ENCODE measurements at places on chromosomes 2 and 18.

- no peak for DNase-seq
These were observed 78.0 kb downstream of the LOXHD1 start for GRCh38 chr18:46578987-46579386.

GRCh38 chr18:9571546-9571945 lies 42.8 kb downstream of the PPP4R1 start:
- DNase-seq: no peak

- no peak for DNase-seq
These were observed 106.8 kb downstream of the ASAP2 start for GRCh38 chr2:9313443-9313842.

DNA sequence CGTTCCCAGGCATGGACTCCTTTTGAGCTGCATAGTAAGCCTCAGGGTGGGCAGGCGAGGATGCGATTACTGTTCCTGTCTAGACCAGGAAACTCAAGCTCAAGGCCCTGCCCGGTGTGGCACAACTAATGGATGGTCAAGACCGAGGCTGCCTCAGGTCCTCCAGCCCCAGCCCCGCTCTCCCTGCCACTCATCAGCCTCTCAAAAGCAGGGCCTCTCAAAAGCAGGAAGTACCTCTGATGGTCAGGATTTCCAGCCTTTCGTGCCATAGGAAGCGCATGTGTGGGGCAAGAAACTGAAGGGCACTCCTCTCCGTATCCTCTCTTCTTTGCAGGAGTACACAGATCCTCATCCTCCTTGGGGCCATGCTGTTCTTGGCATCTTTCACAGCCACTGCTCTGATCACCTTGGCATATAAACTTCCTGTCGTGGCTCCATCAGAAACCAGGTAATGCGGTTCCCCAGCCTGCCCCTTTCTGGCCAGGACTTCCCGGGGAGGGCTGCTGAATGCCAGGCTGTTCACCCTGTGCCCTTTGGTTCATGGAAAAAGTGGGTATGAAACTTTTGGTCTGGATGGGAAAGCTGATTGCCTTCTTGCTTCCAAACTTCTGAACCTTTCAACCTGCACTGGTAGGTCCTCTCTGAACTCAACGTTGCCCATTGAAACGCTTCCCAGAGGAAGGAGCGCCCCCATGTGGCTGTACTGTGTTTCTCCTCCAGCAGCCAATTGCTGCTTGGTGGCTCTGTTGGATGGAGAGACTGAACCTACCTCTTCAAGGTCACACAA lies 82.8 kb upstream of the SEC11C start:
- peak; percentile 36 for DNase-seq

- DNase-seq: peak; percentile 81
These were observed 120.4 kb downstream of the RNF144A start for GRCh38 chr2:7037340-7038333.

DNA sequence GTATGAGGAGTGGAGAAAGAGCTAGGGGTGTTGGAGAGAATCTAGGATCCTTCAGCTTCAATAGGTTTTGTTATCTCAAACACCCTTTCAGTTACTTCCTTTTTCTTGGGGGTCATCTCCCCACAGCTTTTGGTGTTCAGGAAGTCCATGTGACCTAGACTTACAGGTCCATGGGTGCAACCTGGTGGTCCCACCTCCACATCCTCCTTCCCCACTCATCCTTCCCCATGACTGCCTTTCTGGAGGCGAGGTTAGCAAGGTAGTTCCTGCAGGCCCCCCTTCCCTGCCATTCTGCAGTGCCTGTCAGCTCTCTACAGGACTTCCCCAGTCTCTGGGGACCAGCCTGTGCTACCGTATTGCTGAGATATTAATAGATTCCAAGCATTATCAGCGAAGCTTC lies 107.6 kb downstream of the TMEM17 start:
- no peak for DNase-seq

DNA sequence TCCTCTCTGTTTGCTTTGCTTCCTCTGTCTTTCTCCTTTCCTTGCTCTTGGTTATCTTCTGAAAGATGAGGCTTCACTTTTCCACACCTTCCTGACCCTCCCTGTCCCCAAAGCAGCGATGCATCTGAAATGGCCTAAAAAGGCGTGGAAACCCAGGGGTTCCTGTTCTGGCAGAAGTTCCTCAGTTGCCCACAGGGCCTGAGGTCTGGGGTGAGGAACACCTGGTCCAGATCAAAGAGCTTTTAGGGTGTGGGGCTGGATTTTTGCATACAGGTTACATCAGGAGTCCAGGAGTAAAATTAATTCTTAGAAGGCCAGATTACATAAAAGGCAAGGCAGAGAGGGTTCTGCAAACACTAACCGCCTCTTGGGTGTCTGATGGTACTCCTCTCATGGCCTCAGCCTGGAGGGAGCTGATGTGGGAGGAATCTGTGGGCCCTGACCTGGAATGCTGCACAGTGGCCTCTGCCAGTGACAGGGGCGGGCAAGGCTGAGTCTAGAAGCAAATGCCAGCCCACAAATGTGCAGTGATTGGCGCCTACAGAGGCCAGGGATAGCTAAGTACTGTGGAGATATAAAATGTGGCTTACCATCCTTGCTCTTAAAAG lies 41.8 kb downstream of the INPP4A start:
- DNase-seq: peak; percentile 21

- DNase-seq: no peak
These were observed 101.5 kb upstream of the NEDD4L start for GRCh38 chr18:57942493-57942892.

- DNase-seq: no peak
These were observed 56.9 kb upstream of the HAAO start for GRCh38 chr2:42849311-42849710.

GRCh38 chr2:102619414-102620319 lies at the start of gene SLC9A2:
Gene SLC9A2 (plus strand): TSS chr2:102619553. CDS start chr2:102619849, 296 bp downstream.
- no peak for DNase-seq

DNA sequence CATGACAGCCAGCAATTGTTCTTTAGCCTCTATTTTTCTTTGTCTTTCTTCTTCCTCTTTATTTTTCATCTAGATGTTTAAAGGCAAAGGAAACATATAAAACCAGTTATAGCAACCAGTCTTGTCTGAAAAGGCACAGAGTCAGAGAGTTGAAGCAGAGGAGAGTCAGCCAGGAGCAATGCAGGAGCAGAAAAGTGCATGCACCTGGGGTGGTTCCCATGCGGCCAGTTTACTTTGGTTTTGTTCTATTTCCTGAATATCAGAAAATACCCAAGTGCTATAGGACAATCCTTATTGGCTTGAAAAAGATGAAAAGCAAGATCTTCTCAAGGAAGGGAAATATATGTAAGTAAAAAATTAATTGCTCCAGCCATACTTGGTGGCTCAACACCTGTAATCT lies 44.9 kb downstream of the CFAP210 start:
- DNase-seq: no peak

GRCh38 chr2:179771791-179772190 lies 89.6 kb downstream of the ZNF385B start:
- DNase-seq: no peak

DNA sequence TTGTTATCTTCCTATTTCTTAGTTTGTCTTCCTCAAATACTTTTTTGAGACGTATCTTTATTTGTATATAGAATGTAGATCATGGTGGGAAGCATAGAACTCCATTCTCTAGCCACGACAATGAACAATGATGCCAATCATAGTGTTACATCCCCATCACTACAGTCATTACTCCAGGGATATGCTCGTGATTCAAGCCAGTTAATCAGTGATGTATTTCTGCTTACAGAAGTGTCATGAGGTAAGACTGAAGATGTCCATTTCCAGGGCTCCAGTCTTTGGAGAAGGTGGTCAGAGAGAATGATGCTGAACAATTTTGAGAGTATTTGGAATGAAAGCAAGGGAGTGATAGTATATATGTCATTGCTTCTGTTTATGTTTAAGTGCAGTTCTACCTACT lies 777.2 kb upstream of the TMEFF2 start:
- DNase-seq: no peak

All from AG08395 (cell line).